ENCODE measurements at places on chromosomes 4 and X.

- DNase-seq: no peak
Observed at GRCh38 chr4:76968937-76969336, 19.4 kb downstream of the SEPTIN11 start.

DNA sequence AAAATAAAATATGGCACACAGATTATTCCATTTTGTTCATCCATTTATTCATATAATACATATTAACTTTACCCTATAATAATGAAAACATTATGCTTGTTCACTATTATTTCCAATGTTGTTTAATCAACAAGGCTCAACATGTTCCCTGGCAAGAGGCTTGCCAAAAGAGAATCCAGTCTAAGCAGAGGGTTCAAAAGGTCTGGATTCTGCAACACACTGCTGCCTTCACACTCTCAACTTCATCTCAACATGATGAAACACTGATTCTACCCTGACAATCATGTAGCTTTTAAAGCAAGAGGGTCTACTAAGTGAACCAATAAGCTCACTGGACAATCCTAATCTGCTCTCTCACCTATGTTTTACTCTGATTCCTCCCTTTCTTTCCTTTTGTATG is 101.1 kb downstream of the MID1 start:
- no peak for DNase-seq

- no peak for DNase-seq
Observed at GRCh38 chr4:112361181-112361791, 64.1 kb downstream of the ALPK1 start.

DNA sequence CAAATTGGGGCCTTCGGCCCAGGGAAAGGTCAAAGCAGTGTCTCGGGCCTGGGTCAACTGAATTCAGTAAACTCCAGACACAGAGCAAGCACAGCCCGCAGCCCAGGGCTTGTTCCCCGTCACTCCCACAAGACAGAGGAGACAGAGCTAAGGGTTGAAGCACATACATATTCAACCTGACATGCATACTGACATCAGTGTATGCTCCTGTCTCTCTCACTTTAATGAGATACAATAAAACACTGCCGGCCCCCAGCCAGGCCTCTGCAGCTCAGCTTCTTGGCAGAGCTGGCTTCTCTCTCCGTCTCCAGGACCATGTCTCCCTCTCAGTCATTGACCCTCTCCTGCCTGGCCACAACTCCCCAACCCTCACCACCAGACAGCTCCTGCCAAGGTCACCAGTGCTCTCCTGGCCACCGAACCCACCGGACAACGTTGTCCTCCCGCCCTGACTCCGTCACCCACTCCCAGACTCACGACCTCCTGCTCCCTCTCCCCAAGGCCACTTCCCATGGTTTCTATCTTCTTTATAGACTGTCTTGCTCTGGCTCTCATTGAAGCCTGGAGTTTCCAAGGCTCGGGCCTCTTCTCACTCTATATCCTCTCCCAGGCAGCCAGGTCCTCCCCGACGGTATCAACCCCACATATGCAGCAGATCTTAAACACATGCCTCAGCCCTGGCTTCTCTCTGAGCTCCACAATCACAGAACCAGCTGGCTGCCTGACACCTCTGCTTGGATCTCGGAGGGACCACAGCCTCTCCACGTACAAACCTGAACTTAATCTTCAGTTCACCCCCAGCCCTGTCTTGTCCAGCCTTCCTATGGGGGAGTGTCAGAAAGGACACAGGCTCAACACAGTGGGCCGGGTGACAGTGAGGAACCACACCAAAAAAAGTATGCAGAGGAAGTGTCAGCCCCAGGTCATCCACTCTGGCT is 67.7 kb upstream of the C4orf50 start:
- DNase-seq: no peak

- no peak for DNase-seq
Observed at GRCh38 chr4:148312956-148313490, 129.2 kb downstream of the NR3C2 start.

DNA sequence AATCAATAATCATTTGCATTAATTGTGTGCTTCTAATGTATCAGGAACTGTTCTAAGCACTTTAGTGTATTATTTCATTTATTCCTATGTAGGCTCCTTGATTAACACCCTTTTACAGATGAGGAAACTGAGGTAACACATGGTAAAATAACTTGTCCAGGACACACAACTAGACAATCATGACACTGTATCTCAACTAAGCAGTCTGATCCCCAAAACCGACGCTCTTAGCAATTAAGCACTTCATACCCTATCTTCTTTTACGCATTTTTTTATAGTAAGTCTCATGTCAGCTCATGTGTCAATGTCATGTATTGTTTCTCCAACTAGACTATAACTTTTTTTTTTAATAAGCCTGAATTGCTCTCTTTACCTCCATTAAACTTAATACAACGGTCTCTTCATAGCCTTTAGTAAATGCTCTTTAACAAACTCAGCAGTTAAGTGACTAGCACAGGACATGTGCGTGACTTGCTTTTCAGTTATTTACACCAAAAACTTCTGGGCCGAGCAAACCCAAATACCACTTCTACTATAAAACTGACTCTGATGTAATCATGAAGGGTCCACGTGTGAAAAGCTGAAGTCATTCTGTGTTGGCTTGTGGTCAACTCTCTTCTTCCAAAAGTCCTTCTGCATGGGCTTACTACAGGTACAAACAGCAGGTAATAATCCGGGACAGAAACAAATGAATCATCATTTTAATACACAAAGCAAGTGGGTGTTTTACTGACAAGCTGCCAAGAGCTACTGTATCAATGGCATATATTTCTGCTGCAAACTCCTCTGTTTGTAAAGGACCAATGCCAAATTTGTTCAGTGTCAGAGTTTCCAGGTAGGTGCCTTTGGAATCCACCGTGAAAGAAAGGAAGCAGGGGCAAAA is 7.9 kb upstream of the AMBN start:
- DNase-seq: peak; percentile 12

GRCh38 chr4:62250100-62250499 is 1050.0 kb downstream of the ADGRL3 start:
- no peak for DNase-seq

- no peak for DNase-seq
Observed at GRCh38 chr4:91123742-91124141, 996.5 kb downstream of the CCSER1 start.

Data from NCI-H1092 (cell line).